CD8-positive, alpha-beta memory T cell (primary cell): ENCODE measurements at places on chromosomes 3 and 15. TPM values are rescaled to one million over a fixed set of nuclear protein-coding genes. Genes with fewer than 3 reads are reported as not detected.

SLC28A2 gene
- not detected for total RNA-seq

FAM3D gene
- total RNA-seq = not detected

RASL12 gene
- not detected for total RNA-seq

DNA sequence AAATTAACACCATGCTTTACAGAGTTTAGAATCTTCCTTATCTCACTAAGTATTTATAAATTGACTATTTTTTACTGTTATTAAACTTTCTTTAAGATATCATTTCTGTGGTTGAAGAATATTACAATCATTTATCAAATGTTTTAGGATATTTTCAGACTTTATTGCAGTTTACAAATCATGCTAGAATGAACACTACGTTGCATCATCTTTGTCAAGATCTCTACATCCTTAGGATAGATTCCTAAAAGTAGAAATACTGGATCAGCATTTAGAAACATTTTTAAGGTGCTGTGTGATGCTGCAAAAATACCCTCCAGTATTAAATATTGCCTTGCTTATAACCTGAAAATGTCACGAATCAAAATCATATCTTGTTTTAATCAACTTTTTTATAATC is 2.5 kb upstream of the PLD1 start:
- no peak for DNase-seq
- no peak overlapping the region for H3K27ac ChIP-seq
- H3K4me3 ChIP-seq = no peak overlapping the region
- no peaks in the 10 kb centered on the region for H3K36me3 ChIP-seq
- H3K4me1 ChIP-seq = peaks cover 10% of the 10 kb centered on the region

- H3K4me3 ChIP-seq = no peak overlapping the region
- H3K4me1 ChIP-seq = no peaks in the 10 kb centered on the region
- no peaks in the 10 kb centered on the region for H3K27me3 ChIP-seq
- DNase-seq = no peak
- H3K27ac ChIP-seq = no peak overlapping the region
Measured at GRCh38 chr3:47404955-47405790, 24.4 kb downstream of the PTPN23 start.

DNA sequence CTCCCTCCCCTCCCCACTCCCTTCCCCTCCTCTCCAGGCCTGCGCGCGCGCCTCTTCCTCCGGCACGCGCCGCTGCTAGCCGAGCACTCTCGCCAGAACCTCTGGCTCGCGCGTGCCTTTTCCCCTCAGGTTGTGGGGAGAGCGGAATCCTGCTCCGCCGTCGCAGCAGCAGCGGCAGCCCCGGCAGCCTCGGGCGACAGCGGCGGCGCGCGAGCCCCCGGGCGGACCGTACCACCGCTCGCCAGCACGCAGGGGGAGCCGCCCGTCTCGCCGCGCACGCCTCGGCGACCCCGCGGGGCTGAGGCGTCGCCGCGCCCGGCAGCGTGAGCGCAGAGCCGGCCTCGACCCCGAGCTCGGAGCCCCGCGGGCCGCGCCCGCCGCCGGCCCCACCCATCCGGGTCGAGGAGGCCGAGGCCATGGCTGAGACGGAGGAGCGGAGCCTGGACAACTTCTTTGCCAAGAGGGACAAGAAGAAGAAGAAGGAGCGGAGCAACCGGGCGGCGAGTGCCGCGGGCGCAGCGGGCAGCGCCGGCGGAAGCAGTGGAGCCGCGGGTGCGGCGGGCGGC is at the start of gene CDV3:
TSS of gene CDV3 (plus strand) at position 58 of the 566 bp plus-strand sequence. CDS start at position 417, 359 bp downstream.
- H3K36me3 ChIP-seq = peaks cover 23% of the 10 kb centered on the region
- H3K27ac ChIP-seq = peak within 1 kb of the TSS; percentile 95
- H3K27me3 ChIP-seq = no peaks in the 10 kb centered on the region
- H3K4me3 ChIP-seq = peak within 1 kb of the TSS; percentile 85
- peaks cover 47% of the 10 kb centered on the region for H3K4me1 ChIP-seq
- DNase-seq = peak; percentile 92

DNA sequence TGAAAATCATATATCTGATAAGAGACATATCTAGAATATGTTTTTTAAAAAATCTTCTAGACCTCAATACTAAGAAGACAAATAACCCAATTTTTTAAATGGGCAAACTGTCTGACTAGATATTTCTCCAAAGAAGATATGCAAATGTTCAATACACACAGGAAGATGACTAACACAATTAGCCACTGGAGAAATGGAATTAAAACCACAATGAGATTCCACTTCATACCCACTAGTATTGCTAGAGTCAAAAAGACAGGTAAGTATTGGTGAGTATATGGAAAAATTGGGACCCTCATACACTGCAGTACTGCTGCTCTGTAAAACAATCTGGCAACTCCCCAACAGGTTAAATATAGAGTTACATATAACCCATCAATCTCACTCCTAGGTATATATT is 33.1 kb upstream of the TOPAZ1 start:
- no peak overlapping the region for H3K4me3 ChIP-seq
- no peaks in the 10 kb centered on the region for H3K36me3 ChIP-seq
- no peak for DNase-seq
- no peaks in the 10 kb centered on the region for H3K27me3 ChIP-seq

- H3K4me3 ChIP-seq = no peak overlapping the region
- no peaks in the 10 kb centered on the region for H3K4me1 ChIP-seq
- H3K27me3 ChIP-seq = no peaks in the 10 kb centered on the region
Measured at GRCh38 chr3:109081746-109082510, 36.0 kb downstream of the MORC1 start.

GRCh38 chr15:93126148-93126547 is 37.1 kb upstream of the RGMA start:
- H3K27me3 ChIP-seq = no peaks in the 10 kb centered on the region
- no peak overlapping the region for H3K4me3 ChIP-seq
- no peaks in the 10 kb centered on the region for H3K4me1 ChIP-seq
- no peak for DNase-seq
- no peaks in the 10 kb centered on the region for H3K36me3 ChIP-seq

- no peaks in the 10 kb centered on the region for H3K27me3 ChIP-seq
- no peak overlapping the region for H3K27ac ChIP-seq
- no peaks in the 10 kb centered on the region for H3K36me3 ChIP-seq
- H3K4me3 ChIP-seq = no peak overlapping the region
- DNase-seq = no peak
- H3K4me1 ChIP-seq = no peaks in the 10 kb centered on the region
Measured at GRCh38 chr3:158470944-158471638, 99.9 kb upstream of the MLF1 start.

GRCh38 chr3:8324747-8325146 is 176.9 kb upstream of the LMCD1 start:
- H3K36me3 ChIP-seq = no peaks in the 10 kb centered on the region
- no peaks in the 10 kb centered on the region for H3K27me3 ChIP-seq
- H3K27ac ChIP-seq = no peak overlapping the region
- peak; percentile 17 for DNase-seq
- H3K4me3 ChIP-seq = no peak overlapping the region

DNA sequence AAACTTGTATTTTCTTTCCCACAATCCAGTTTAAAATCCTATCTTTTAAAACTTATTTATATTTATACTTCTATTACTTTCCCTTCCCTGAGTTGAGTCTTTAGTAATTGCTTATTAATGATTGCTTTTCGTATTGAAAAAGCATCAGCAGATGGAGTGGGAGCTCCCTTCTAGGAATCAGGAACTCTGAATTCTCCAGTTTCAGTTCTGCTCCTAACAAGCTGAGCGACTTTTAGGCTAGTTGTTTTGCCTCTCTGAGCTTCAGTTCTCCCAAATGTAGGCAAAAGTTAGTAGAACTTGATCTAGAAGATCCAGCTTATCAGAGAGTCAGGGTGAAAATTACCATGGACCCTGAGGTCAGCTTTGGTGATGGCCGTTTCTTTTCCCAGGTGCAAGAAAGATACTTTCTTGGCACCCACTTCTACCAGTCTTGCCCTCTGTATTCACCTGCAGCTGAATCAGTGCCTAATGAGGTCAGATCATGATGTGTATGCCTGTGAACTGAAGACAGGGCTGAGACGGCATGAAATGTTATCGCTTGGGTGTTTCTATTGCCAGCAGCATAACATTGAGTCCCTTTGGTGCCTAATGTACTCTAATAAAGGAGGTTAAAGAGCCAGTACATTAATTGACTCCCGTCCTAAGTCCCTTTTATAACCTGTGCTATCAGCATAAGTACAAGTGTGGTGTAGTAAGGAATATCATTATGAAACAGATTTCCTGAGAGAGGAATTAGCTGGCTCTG is 194.5 kb upstream of the TBC1D5 start:
- no peak overlapping the region for H3K4me3 ChIP-seq
- H3K4me1 ChIP-seq = no peaks in the 10 kb centered on the region
- no peaks in the 10 kb centered on the region for H3K27me3 ChIP-seq
- no peak overlapping the region for H3K27ac ChIP-seq
- no peaks in the 10 kb centered on the region for H3K36me3 ChIP-seq
- no peak for DNase-seq

- peaks cover 4% of the 10 kb centered on the region for H3K36me3 ChIP-seq
- H3K27ac ChIP-seq = no peak overlapping the region
- no peak overlapping the region for H3K4me3 ChIP-seq
- DNase-seq = no peak
Measured at GRCh38 chr3:100151024-100151707, 36.9 kb upstream of the FILIP1L start.
